8988T (cell line): ENCODE measurements at places on chromosomes 11 and 22.

DNA sequence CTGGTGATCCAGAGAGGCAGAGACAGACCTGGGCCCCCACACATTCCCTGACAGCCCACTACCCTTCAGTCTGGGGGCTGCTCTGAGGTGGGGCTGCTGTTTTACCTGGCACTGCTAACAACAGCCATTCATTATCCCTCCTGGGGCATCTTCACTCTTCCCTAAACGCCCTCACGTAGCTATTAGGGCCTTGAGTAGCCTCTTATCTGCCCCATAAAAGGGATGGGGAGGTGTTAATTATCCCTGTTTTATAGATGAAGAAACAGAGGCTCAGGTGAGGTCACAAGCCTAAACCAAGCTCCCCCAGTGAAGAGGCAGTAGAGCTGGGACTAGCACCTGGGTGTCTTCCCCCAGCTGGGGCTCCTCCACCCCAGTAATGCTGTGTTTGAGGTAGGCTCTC, 79.5 kb downstream of the KIAA1671 start:
- DNase-seq, result no peak

GRCh38 chr22:23197836-23198235, 17.5 kb downstream of the BCR start:
- DNase-seq, result no peak

GRCh38 chr11:32137263-32137662, 46.4 kb downstream of the RCN1 start:
- peak; percentile 63 for DNase-seq

GRCh38 chr11:15724601-15725000, 609.9 kb downstream of the INSC start:
- DNase-seq, result no peak
